T-helper 2 cell treated with Interferon-gamma antibody and Interleukin-4, amounts not matched to agents 100 ng/mL and 5 ng/mL, for 36 hours (primary cell): ENCODE measurements at places on chromosomes 5 and 9. TPM values are rescaled to one million over a fixed set of nuclear protein-coding genes. Genes with fewer than 3 reads are reported as not detected.

SPARC gene
- 0.34 TPM in 1 of 2 replicates, not detected in the other for total RNA-seq

TLX3 gene
- not detected in 2 replicates for total RNA-seq

KIF4B gene
- total RNA-seq, result 0.07 TPM in 1 of 2 replicates, not detected in the other

EIF4EBP3 gene
- 6.0 and 6.7 TPM in 2 replicates for total RNA-seq

IL9 gene
- total RNA-seq, result 0.59 TPM in 1 of 2 replicates, not detected in the other

NACC2 gene
- 3.2 and 3.7 TPM in 2 replicates for total RNA-seq

GBA2 gene
- 54.1 and 62.3 TPM in 2 replicates for total RNA-seq

FBXL7 gene
- not detected in 2 replicates for total RNA-seq

ABCA2 gene
- total RNA-seq, result 27.8 and 30.6 TPM in 2 replicates

SPRY4 gene
- total RNA-seq, result 0.23 and 0.25 TPM in 2 replicates
